ENCODE measurements at places on chromosomes 2 and 18. TPM values are rescaled to one million over a fixed set of nuclear protein-coding genes. Genes with fewer than 3 reads are reported as not detected.

Gene LTBP1
- 38.4 TPM for total RNA-seq

Gene RESP18
- not detected for total RNA-seq

Gene SIX3
- total RNA-seq: not detected

Gene ATG4B
- 94.6 TPM for total RNA-seq

Gene ASTL
- not detected for total RNA-seq

Gene GALNT14
- 0.75 TPM for total RNA-seq

Gene MEP1B
- total RNA-seq: 6.9 TPM

Gene GPR35
- 47.1 TPM for total RNA-seq

Gene LDAH
- 15.2 TPM for total RNA-seq

Gene GKN2
- not detected for total RNA-seq

Gene PRSS56
- not detected for total RNA-seq

Gene TAF1B
- 14.1 TPM for total RNA-seq

Gene AKAIN1
- not detected for total RNA-seq

Gene ARHGAP28
- 6.8 TPM for total RNA-seq

GRCh38 chr2:162914161-162914560 lies 75.6 kb upstream of the KCNH7 start:
- no peak for DNase-seq

GRCh38 chr2:108829578-108830310 lies 43.2 kb downstream of the CCDC138 start:
- DNase-seq: no peak

- DNase-seq: no peak
Observed at GRCh38 chr18:48215876-48216638, 193.1 kb downstream of the ZBTB7C start.

DNA sequence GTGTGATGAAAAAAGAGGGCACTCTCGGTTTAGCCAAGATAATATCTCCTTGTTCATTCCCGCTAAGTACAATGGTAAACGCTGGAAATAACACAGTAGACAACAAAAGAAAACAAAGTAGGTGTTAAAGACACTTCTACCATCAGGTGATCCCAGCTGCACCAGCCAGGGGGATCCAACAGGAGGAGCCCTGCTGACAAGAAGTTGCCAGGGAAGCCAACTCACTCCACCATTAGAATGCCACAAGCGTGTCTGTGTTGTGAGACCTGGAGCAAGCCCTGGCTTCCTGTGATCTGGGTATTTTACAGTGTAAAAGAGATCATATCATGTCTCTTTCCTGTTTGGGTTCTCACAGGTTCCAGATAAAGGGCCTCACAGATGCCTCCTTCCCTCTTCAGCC lies 117.0 kb downstream of the GRB14 start:
- DNase-seq: no peak

DNA sequence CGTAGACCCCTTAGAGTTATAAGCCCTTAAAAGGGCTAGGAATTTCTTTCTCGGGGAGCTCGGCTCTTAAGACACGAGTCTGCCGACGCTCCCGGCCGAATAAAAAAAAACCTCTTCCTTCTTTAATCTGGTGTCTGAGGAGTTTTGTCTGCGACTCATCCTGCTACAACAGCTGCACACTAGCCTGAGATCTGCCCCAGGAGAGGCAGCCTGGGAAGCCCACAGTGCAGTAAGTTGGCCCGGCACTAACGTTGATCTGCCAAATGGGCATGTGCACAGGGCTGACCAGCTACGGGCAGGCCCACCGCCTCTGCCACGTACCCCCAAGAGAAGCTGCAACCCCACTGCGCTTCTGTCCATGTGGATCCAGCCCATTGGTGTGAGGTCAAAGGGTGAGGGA lies 8.4 kb upstream of the LIMS2 start:
- no peak for DNase-seq

GRCh38 chr2:36178384-36178783 lies 177.2 kb upstream of the CRIM1 start:
- DNase-seq: no peak

- DNase-seq: no peak
Observed at GRCh38 chr18:44811572-44812125, 131.0 kb downstream of the SETBP1 start.

- no peak for DNase-seq
Observed at GRCh38 chr2:6783238-6783614, 82.5 kb downstream of the CMPK2 start.

- DNase-seq: no peak
Observed at GRCh38 chr2:36807223-36807886, 110.8 kb downstream of the VIT start.

GRCh38 chr2:241772063-241772499 lies 4.5 kb upstream of the GAL3ST2 start:
- DNase-seq: no peak

GRCh38 chr18:46096651-46097300 lies 1.3 kb downstream of the ATP5F1A start:
- DNase-seq: peak; percentile 48

GRCh38 chr2:160358046-160358445 lies 135.6 kb downstream of the RBMS1 start:
- no peak for DNase-seq

DNA sequence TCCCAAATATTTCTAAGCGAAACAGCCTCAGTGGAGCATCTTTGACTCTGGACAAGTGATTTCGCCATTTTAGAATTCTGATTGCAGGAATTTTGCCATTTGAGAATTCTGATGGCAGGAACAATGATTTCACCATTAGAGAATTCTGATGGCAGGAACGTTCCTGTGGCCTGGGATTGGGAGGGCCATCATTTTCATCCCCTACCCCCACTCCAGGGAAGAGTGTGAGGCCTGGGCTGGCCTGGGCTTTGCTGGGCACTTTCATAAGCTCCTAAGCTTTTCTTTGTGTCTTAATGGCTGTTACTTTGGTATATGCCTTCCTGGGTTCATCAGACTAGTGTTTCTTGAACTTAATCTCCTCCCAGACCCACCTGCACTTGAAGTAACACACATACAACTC lies 129.3 kb upstream of the EPAS1 start:
- DNase-seq: no peak

GRCh38 chr2:38748943-38749804 lies 2.0 kb downstream of the SRSF7 start:
- DNase-seq: no peak

DNA sequence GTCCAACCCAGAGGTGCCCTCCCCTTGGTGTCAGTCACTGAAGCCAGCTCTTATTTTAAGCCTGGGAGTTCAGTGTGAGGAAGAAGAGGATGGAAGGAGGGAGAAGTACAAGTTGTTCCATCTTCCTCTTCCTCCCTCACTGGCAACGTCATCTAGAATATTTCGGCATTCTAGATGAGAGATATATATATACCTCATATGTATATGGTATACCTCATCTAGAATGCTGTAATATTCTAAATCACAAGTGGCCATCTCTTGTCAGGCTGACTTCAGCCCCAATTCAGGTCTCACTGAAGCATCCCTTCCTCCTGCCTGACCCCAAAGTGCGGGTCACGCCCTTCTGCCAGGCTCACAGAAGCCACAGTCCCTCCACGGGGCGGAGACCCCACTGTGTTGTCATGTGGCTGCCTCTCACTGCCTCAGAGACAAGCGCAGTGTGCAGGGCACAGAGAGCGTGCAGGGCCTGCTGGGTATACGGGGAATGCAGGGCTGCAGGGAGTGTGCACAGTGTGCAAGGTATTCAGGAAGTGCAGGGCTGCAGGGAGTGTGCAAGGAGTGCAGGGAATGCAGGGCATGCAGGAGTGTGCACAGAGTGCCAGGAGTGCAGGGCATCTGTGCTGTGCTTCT lies 32.8 kb upstream of the B3GNT7 start:
- DNase-seq: no peak

DNA sequence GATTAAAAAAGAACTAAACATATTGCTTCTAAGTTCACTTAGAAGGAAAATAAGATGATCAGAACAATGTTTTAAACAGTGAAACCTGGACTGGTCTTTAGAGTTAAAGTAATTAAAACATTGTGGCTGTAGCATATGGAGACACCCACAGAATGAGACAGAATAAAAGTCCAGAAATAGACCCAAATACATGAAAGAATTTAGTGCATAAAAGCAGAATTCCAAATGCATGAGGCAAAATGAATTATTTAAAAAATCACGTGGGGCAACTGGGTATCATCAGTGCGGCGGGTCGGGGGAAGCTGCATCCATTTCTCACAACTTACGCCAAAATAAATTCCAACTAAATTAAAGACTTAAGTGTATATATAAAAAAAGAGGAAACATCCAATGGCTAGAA lies 12.1 kb downstream of the RNF149 start:
- DNase-seq: no peak

DNA sequence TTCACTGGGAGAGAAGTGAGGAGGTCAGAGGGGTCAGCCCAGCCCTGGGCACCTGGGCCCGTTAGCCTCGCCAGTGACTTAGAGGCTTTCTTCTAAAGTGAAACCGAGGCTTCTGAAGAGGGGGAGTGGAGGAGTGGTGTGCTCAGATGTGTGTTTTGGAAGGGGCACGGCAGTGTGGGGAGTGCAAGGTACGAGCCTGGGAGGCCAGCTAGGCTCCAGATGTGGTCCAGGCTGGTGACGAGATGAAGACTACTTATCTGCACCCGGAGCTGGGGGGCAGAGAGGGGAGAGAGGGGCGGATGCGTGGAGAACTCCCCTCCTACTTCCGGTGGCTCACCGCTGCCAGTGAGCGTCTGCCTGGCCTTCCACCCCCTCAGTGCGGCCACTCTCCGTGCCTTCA lies 371.3 kb upstream of the HS6ST1 start:
- no peak for DNase-seq

GRCh38 chr18:20971886-20972267 lies 139.7 kb downstream of the ROCK1 start:
- DNase-seq: no peak

- DNase-seq: peak; percentile 77
Observed at GRCh38 chr2:156331572-156332283, 793 bp downstream of the NR4A2 start.

DNA sequence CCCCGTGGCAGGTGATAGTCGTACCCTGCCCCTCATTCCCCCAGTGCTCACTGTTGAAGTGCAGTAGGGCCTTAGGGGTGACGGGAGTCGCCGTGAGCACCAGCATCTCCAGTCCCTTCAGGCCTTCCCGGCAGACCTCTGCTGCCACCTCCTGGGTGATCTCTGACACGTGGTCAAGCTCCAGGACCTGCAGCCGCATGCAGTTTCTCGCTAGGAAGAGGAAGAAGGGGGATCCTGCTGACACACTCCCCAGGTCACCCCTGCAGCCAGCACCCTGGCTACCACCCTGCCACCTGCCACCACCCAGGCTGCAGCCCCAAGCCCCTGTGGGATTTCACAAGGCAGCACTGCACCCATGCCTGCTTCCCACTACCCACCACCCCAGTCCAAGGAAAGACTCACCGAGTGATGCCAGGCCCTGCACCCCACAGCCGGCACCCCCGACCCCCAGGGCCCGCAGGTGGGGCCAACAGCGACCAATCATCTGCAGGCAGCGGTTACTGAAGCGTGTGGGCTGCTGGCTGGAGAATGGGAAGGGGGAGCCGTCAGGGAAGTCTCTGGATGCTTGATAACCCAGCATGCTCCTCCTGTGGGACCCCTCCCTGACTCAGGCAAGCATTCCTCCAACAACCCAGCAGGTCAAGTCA lies 23.8 kb downstream of the FBXO41 start:
- peak; percentile 62 for DNase-seq

DNA sequence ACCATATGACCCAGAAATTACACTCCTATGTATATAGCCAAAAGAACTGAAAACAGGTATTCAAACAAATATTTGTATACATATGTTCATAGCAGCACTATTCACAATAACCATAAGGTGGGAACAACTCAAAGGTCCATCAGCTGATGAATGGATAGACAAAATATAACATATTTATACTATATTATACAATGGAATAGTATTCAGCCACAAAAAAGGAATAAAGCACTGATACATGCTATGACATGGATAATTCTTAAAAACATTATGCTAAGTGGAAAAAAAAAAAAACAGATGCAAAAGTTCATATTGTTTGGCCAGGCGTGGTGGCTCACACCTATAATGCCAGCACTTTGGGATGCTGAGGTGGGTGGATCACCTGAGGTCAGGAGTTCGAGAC lies 52.0 kb downstream of the SLC25A12 start:
- DNase-seq: no peak

- peak; percentile 67 for DNase-seq
Observed at GRCh38 chr2:61993422-61994024, 88.0 kb downstream of the COMMD1 start.

DNA sequence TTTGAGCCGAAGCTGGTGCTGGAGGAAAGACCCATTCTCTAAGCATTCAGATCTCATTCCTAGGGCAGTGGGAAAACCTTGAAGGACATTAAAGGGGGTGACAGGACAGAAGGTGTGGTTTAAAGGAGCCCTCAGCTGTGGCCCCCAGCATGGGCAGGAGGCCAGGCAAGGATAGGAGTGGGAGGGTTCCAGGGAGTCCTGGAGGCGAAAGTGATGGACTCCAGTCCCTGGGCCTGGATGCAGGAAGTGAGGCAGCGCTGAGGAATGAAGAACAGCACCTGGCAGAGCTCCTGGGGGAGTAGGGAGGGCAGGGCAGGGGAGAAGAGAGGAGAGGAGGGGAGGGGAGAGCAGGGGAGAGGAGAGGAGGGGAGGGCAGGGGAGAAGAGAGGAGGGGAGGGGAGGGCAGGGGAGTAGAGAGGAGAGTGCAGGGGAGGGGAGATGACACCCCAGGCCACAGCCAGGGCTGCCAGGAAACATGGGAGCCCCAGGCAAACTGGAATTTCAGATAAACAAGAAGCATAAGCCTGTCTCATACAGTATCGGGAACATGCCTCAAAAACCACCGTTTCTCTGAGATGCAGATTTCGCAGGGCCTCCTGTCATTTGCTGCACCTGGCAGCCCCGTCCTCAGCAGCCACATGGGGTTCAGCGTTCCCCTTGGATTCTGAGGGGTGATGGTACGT lies 5.7 kb downstream of the RAMP1 start:
- DNase-seq: no peak

GRCh38 chr18:59324623-59324971 lies 6.1 kb upstream of the CPLX4 start:
- no peak for DNase-seq

DNA sequence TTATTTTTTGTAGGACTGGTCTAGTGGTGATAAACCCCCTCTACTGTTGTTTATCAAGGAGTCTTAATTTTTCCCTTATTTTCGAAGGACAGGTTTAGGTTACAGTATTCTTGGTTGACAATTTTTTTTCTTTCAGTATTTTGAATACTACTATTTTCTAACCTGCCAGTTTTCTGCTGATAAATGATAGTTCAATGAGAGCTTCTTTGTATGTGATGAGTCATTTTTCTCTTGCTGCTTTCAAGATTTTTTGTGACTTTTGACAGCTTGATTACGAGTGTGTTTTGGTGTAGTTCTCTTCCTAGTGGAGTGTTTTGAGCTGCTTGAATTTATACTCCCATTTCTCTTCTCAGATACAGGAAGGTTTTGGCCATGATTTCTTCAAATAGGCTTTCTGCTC lies 77.5 kb downstream of the ACSL3 start:
- DNase-seq: no peak

Data from mucosa of descending colon (tissue), 3 donors.